ENCODE measurements at places on chromosomes 13 and 19.

DNA sequence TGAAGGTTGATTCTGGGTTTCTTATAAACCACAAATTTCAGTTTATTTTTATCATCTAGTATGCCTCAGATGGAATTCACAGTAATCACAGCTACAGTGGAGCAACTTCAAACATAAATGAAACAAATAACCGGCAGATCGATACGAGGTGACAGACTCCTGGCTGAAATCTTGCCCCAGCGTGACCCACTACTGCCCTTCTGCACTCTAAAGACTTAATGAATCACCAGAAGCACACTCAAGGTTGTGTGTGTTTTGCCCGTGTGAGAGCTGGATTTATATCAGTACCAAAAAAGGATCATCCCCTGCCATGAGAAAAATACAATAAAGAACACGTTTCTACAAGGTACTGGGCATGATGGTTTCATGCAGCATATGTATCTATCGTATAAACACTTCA lies 161.7 kb downstream of the KLF12 start:
- DNase-seq, result no peak

- DNase-seq, result no peak
Measured at GRCh38 chr19:11265177-11265784, 3.0 kb upstream of the DOCK6 start.

DNA sequence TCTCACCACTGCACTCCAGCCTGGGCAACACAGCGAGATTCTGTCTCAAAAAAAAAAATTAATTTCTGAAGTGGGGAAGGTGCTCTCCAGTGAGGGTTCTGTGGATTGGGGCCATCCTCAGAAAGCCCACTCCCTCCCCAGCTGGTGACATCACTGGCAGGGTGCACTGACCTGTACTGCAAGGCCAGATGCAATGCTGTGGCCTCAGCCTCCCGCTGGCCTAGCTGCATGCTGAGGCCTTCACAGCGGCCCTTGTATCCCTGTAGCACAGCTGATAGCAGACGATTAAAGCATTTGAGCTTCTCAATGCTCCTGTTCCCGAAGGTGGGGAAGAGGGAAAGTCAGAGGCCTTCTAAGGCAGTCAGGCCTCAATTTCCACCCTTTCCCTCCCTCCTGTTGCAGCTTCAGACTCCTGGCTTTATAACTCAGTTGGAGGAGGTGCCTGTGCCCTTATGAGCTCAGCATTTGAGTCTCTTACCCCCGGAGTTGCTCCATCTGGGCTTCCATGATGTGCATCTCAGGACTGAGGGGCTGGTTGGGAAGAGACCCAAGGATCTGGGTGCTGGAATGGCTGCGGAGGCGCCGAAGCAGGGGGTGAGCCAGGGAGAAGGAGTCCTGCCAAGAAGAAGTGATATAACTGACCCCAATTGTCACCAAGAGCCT lies 5.3 kb downstream of the USHBP1 start:
- no peak for DNase-seq

- DNase-seq, result peak; percentile 80
Measured at GRCh38 chr19:3304871-3305423, 61.4 kb upstream of the NFIC start.

- no peak for DNase-seq
Measured at GRCh38 chr13:75279834-75280369, 202.1 kb downstream of the TBC1D4 start.

GRCh38 chr13:20118268-20119140 lies 42.3 kb downstream of the GJA3 start:
- no peak for DNase-seq

DNA sequence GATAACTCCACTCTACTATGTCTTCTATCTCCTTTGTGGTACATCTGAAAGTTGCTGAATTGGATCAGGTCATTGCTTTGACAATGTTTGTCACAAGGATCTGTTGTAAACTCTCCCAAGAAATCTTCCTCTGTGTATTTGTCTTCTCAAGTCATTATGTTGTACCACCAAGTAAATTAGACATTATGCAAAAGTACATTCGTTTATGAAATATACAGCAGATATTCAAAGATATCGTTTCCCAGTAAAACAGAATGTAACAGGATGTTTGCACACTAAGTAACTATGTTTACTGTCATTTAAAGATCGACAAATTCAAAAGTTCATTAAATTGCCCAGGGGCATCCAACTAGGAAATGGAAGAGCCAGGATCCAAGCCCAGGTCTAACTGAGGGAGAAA lies 739.4 kb downstream of the EFNB2 start:
- no peak for DNase-seq

- DNase-seq, result no peak
Measured at GRCh38 chr13:37501187-37501586, 97.4 kb downstream of the POSTN start.

GRCh38 chr13:112450904-112451240 lies 74.7 kb downstream of the SPACA7 start:
- no peak for DNase-seq

GRCh38 chr13:111399334-111399733 lies 78.9 kb downstream of the TEX29 start:
- no peak for DNase-seq

GRCh38 chr13:23477101-23477500 lies 43.6 kb upstream of the SACS start:
- no peak for DNase-seq

DNA sequence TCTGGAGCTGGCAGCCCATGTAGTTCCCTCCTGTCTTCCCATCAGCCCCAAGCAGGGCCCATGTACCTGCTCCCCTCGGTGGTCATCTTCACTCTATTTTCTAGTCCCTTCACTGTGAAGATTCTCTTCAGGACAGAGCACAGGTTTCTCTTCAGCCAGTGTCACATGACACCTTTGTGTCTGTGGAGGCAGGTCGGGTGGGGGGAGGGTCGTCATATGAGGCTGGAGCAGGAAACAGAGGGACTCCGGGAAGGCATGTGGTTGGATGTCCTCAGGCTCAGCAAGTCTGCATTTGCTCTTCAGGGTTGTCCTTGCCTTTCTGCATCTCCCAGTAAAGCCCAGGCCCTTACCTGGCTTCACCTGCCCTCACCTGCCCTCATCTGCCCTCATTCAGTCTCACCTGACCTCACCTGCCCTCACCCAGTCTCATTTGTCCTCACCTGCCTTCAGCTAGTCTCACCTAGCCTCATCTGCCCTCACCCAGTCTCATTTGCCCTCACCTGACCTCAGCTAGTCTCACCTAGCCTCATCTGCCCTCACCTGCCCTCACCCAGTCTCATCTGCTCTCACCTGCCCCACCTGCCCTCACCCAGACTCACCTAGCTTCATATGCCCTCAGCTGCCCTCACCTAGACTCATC lies 120.3 kb downstream of the ZDHHC20 start:
- DNase-seq, result no peak

GRCh38 chr19:18377026-18377425 lies 8.9 kb upstream of the GDF15 start:
- DNase-seq, result no peak

DNA sequence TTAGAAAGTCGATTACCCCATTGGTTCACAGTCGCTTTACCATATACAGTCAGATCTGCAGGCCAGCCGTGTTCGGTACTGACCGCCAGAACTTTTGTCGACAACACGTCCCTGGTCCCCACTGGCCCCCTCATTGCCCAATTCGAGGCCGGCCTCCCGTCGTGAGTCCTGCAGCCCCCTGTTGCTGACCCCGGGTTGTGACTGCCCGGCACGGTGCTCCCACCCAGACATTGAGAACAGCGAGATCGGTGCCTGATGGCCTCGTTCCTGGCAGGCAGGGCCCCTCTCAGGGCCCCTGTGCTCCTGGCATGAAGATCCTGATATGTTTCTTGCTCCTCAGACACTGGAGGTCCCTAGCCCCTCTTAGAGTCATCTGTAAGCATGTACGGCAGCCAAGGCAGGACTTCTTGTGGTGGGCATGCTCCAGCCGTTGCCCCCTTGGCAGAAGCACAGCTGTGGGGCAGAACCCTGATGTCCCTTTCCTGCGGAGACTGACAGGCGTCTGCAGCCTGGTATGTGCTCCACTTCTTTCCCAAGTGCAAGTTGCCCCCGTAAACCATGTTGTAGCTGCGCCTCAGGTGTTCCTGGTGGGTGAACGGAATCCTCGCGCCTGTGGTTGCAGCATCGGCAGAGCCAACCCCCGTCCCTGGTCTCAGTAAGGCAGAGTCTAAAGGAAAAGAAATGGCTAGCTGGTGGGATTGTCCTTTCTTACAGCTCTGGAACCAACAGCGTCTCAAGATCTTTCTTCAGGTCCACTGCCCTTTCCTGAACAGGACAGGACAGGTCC lies 123.2 kb upstream of the SPACA7 start:
- DNase-seq, result no peak

DNA sequence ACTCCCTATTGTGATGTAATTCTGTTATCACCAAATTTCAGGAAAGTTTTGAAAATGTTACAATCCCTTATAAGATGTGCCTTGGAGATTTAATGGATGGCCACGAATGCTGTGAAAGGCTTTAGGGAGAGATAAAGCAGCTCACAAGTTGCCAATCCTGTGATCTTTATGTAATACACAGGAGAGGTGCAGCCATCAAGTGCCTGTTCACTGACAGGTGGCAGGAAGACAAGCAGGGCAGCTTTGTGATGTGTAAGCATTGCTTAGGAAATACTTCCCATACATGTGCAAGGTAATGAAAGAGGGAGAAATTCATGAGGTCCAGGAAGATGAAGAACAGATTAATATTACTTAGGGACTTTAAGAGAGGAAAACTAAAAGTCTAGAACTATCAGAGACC lies 628.8 kb downstream of the SLITRK6 start:
- no peak for DNase-seq

GRCh38 chr19:14363183-14364097 lies 17.8 kb upstream of the ADGRE5 start:
- peak; percentile 63 for DNase-seq

DNA sequence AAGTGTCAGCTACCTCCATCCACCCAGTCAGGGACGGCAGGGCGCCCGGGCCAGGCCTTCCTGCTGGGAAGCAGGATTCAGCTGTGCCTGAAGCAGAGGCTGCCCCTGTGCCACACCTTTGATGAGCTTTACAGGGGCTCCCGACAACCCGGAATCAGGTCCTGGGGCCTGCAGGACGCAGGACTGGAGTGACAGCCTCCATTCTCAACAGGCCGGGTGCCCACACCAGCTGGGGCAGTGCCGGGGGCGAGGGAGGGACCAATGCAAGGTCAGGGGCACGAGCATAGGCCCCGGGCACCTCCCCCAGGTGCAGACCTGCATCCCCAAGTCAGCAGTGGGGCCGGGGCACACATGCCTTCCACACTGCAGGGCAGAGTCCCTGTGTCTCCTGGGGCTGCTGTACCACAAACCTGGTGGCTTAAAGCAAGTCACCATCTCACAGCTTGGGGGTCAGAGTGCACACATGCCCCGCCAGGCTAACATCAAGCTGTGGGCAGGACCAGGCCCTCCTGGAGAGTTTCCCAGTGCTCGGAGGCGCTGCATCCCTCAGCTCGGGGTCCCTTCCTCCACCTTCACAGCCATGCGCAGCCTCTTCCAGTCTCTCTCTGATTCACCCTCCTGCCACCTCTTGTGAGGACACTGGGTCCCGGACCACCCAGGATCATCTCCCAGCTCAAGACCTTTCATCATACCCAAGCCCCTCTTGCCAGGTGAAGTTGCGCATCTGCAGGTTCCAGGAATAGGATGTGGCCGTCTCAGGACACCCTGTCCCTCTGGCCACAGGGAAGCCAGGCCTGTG lies 13.4 kb downstream of the UBXN6 start:
- no peak for DNase-seq

DNA sequence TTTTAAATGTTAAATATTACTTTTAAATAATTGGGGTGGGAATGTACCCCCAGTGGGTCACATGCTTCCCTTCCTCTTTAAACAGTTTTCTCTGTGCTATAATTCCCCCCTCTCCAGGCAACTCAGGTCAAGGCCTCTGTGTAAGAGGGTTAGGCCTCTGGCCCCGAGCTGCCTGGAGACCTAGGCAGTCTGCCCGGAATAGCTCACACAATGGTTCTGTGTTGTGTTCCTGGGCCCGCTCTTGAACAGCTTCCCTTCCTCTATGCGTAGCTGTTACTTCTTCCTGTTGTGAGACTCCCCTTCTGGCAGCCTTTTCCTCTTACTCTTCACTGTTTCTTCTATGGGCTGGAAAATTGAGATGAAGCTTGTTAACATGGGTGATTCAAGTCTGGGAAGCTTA lies 14.8 kb upstream of the ZNF492 start:
- no peak for DNase-seq

GRCh38 chr13:75788481-75788981 lies 152.4 kb downstream of the LMO7 start:
- DNase-seq, result no peak

GRCh38 chr19:35904311-35905068 lies 2.2 kb downstream of the HCST start:
- no peak for DNase-seq

DNA sequence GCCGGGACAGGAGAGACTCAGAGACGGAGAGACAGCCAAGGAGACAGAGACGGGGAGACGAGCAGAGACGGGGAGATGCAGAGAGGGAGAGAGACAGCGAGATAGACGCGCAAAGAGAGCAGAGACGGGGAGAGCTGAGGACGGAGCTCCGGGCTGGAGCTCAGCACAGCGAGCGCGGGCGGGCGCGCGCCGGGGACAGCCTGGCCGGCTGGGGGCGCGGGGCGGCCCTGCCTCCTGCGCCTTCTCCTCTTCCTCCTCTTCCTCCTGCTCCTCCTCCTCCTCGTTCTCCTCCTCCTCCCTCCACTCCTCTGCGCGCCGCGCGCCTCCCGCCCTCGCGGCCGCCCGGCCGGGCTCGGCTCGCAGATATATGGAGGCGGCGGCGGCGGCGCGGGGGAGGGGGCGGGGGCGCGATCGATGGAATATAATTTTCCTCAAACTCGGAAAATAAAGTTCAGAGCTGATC lies at the start of gene ERFL:
Gene ERFL (minus strand): TSS at position 229 of the 463 bp plus-strand sequence. CDS start 15,530 bp downstream, outside the sequence.
- peak; percentile 34 for DNase-seq

- peak; percentile 61 for DNase-seq
Measured at GRCh38 chr19:49588365-49589122, 2.4 kb upstream of the PRR12 start.

DNA sequence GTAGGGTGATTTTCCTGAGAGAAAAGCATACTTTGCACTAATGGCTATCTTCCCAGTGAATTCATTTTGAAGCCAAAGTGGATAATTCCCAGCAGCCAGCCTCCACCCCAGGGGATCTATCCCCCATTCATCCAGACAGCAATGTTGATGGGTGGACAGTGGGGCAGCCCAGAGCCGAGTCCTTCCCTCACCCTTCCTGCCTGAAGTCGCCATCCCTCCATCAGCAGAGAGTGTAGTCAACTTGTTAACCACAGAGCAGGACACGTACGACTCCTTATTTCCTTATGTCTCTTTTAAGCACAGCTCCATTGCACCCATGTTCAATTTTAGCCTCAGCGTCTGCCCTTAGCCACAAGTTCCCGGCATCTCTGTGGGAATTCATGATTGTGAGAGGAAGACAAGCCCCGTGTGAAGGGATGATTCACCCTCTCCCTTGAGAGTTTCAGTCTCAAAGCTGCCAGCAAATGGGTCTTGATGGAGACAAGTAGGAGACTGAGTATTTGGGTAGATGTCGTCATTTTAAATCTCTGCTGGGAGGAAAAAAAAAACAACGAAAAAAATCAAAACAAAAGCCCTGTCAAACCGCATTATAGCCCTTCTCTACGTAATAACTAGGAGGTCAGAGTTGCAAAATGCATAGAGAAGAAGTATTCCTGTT lies 58.3 kb upstream of the MEDAG start:
- peak; percentile 21 for DNase-seq

- DNase-seq, result no peak
Measured at GRCh38 chr19:38674388-38675171, 27.1 kb downstream of the ACTN4 start.

GRCh38 chr13:42883142-42883541 lies 101.8 kb downstream of the FAM216B start:
- DNase-seq, result no peak

Measured in activated naive CD4-positive, alpha-beta T cell treated with Interleukin-2 at 50 U/mL for 16 hours (primary cell).